NB4 (cell line): ENCODE measurements at places on chromosomes 3 and 15.

GRCh38 chr3:53794597-53794996 lies 51.6 kb downstream of the CHDH start:
- DNase-seq, result no peak

DNA sequence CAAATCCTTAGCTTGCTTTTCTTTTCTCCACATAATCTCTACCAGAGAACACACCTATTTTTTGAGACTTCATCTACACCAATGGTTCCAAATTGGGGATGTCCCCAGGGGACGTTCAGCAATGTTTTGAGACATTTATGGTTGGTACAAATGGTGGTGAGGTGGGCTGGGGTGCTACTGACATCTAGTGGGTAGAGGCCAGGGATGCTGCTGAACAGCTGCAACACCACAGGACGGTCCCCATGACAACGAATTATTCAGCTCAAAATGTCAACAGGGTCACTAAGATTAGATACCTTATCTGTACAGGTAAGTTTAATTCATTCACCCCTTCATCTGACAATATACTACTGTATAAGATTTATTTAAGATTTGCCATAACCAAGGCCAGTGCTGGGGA lies 14.4 kb downstream of the GK5 start:
- peak; percentile 29 for DNase-seq

DNA sequence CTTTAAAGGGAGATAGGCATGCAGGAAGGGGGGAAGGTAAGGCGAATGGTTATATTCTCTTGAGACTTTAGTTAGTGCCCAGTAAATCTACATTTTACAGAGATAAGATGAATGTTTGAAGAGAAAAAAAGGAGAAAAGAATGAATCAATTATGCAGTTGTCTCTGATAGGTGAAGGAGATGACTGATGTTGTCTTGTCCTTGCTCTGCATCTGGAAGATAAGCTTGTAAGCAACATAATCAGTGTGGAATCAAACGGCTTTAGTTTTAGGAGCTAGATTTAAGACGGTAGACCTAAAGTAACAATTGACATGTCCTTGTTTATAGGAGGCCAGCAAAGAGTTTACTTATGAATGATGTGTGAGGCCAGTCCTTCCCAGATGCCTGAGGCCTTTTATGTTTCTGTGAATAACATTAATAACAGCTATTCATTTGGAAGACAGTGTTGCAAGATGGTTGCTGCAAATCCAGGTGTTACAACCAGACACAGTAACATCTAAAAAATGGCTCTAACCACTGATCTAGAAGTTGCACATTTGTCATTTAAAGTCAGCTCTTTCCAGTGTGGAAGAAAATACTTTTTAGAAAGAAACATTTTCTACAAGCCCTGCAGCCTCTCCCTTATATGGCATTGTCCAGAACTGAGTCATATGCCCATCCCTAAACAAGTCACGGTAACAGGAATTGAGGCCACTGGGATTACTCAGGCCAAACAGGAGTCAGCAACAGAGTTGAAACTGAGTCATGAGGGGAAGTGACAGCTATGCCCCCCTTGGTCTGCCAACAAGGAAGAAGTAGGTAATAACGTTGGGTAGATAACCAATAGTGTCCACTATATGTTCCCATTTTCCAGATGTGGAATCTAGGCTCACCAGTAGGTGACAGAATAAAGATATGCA lies 77.5 kb upstream of the FBN1 start:
- peak; percentile 7 for DNase-seq

DNA sequence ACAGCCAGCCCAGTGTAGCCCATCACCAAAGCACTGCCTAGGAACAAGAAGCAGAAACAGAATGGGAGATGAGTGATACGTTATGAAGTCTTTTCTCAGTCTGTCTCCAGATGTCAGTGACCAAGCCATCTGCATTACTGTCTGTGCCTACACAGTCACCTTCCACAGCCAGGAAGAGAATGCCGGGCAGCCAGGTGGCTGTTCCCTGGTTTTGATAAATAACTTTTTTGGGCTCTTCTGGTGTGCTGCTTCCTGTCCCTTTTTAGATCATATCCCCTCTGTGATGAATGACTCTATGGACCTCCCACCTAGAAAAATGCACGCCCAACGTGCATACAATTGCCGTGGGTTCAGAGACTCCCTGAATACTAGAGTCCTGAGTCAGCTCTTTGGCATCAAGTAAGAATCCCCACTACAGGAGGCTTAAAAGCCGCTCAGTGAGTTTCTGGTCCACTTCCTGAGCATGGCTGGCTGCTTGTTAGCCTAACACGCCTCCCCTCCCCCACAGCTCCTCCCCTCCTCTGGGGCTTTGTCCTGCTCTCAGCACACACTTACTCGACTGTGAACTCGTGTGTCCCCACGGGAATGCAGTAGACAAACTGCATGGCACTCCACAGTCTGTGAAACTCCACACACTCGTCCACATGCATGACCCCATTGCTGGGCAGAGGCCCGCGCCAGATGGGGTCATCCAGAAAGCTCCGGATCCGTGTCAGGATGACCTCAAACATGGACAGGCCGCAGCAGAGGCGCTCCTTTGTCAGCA lies 34.7 kb downstream of the NIPA2 start:
- no peak for DNase-seq

DNA sequence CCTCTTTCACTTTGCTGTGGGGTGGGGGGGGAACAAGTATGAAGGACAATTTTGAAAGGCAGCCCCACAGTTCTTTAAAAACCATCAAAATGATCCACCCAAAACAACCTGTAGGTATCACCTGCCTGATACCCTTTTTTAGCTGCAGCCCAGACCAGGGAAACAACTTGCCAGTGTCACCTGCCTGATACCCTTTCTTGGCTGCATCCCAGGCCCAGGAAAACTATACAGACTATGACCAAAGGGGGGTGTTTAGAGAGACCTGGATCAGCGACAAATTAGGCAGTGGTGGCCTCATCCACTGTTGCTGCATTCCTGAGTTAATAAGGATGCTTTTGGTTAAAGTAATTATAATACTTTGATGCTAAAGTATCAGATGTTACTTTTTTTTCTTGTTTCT lies 122.0 kb downstream of the VPS13C start:
- DNase-seq, result no peak

- DNase-seq, result no peak
These were observed 181.7 kb upstream of the SNTN start for GRCh38 chr3:63470745-63471144.

- no peak for DNase-seq
These were observed 406.0 kb downstream of the GAP43 start for GRCh38 chr3:116029266-116029665.

DNA sequence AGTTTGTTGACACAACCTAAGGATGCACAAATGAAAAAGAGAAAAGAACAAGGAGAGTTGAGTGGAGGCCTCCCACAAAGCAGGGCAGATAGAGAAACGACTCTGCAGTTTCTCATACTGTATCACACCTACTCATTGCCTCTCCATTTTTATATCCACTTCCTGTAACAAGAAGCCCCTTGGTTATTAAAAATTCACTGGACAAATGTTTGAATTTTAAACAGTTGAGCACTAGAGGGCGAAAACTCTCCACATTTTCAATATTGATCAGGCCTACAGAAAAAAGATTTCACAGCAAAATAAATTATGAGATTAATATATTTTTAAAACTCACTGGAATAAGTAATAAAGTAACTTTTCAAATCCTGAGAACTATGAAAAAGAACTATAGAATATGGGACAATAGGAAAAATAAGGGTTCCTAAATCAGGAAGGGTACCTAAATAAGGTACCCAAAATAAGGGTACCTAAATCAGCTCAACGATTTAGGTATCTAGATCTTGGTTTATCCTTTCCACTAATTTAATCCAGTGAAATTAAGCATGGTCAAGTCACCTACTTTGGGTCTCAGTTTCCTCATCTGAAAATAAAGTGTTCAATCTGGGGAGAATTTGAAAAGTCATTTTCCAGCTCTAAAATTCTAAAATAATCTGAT lies 47.0 kb upstream of the PPIB start:
- DNase-seq, result peak; percentile 55

DNA sequence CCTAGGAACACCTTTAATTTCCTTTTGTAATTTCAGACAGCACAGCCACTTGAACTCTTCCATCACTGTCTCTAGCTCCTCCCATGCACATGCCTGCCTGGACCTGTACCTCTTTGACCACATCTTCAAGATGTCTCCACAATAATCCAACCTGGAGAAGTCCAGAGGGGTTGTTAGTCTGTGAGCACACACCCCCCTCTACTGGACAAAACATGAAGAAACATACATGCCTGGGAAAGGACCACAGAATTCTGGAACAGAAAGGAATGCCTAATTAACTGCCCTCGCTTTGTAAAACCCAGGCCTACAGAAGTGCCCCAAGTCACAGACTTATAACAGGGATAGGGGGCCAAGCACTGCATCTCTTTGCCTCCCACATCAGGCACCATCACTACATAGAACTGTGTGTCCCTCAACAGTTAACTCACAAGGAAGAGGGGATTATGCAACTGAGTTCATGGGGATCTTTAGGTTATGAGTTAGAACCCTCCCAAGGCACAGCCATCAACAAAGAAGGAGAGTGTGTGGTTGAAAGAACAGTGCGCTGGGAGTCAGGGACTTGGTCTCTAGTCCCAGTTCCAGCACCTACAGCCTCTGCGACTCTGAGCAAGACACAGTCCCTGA lies 61.7 kb downstream of the FMN1 start:
- DNase-seq, result peak; percentile 50

- no peak for DNase-seq
These were observed 4.1 kb upstream of the ALDH1L1 start for GRCh38 chr3:126184465-126185000.

DNA sequence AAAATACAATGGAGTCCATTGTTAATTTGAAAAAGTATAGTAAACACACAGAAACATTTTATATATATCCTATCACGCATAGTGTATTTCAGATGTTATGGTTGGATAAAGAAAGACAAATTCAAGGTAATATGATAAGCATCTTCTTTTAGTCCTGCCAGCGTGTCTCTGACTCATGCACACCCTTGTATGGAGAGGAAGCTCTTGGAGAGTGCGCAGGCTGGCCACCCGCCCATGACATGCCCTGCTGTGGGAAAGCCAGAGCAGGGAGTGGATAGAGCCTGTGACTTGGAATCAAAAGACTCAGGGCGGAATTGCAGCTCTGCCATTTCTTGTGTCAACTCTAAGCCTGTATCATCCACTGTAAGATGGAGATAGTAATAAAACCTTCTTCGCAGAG lies 23.0 kb upstream of the COPG1 start:
- DNase-seq, result no peak

GRCh38 chr3:126676919-126677705 lies 22.2 kb upstream of the TXNRD3 start:
- peak; percentile 33 for DNase-seq
